KBM-7 (cell line): ENCODE measurements at places on chromosomes 6 and 20.

DNA sequence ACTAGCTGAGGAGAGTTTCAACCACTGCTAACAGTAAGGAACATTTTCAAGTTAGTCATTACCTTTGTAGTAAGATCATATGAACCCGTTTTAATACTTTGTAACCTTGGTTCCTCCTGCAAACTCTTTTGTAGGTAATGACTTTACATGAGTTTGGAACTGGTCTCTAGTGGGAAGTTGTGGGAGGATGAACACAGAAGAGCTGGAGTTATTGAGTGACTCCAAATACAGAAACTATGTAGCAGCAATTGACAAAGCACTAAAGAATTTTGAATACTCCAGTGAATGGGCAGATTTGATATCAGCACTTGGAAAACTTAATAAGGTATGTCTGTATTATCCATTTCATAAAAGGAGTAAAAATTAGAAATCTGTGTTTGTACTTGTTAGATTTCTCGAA lies 29.3 kb downstream of the DOP1A start:
- no peak for DNase-seq

DNA sequence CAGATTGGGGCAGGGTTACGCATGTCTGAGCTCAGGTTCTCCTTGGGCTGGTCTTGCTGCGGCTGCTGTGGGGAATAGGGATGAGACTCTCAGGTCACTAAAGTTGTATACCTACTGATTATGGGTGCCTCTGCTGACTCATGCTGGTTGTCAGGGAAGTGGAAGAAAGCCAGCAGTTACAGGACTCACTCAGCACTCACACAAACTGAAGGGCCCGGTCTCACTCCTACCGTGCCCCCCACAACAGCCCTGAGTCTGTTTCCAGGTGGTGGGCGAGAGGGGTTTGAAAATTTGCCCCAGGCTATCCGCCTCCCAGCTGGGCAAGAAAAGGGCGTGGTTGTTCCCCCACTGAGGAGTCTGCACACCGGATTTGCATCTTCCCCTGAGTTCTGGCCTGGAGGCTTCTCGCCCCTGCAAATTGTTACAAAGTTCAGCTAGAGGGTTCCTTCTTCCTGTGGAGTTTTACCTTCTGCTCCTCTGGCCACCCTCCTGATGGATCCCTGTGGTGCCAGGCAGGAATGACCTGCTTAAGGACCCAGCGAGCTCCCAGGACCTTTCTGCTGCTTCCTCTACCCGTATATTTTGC lies 659.2 kb downstream of the HDGFL1 start:
- DNase-seq, result no peak

- no peak for DNase-seq
These were observed 278.5 kb upstream of the MAN1A1 start for GRCh38 chr6:119627908-119628669.

DNA sequence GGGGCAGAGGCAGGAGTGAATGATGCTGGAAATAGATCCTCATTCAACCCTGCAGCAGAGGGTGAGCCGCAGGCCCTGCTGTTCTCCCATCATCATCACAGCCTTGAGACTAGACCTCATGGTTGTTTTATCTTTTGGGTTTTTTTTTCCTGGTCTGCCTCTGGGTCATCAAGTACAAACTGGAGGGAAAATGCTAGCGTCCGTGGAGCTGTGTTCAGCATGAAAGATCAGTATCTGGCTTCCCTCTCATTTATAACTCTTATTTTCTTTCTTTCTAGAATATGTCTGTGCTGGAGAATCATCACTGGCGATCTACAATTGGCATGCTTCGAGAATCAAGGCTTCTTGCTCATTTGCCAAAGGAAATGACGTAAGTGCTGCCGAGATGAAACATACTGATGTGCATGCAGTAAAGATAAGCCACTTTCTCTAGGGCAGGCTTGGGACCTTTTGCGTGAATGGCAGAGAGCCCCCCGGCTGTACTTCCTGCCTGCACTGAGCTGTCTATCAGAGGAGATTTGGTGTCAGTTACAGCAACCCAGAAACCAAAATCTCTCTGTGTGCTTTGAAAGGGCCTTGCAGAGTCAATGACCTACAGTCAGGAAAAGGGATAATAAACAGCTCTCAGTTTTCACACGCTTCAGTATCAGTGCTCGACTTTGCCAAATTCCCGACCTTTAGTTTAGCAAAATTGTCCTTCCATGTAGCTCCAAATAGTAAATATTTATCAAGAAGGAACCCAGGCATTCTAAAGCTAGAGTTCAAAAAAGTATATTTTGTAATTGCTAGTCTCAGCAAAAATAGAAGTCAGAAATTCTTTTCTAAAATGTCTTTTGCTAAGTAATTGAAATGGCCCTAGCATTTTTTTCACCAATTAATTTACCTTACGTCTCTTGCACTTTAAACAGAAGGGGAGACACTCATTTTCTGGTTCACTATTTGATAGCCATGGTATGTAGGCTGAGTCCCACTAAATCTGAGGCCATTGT lies 76.3 kb downstream of the MTFR2 start:
- peak; percentile 8 for DNase-seq

DNA sequence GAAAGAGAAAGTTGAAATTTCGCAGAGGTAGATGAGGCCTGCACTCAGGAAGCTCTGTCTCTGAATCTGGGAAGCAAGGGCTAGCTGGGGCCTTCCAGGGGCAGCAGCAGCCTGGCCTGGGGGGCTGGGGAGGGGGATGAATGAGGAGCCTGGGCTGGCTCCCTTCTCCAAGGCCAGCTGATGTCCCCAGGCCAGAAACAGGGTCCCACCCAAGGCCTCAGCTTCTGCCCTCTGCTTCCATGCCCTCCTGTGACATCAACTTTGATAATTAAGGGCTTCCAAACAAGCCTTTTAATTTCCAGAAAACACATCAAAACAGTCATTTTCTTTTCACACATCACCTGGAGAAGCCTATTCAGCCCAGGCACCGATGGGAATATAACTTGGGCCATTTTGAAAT lies 15.4 kb downstream of the TFAP2A start:
- DNase-seq, result no peak

DNA sequence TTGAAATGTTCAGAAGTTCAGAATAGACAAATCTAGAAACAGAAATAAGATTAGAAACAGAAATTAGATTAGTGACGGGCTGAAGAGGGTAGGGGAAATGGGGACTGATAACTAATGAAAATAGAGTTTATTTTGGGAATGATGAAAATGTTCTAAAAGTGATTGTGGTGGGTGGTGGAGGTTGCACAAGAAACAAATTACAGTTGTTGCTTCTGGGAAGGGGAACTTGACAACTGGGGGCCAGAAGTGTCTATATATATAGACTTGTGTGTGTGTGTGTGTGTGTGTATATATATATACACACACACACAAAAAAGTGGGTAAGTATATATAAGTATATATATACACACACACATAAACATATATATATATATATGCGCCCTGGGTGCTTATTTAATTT lies 86.5 kb upstream of the RREB1 start:
- no peak for DNase-seq

DNA sequence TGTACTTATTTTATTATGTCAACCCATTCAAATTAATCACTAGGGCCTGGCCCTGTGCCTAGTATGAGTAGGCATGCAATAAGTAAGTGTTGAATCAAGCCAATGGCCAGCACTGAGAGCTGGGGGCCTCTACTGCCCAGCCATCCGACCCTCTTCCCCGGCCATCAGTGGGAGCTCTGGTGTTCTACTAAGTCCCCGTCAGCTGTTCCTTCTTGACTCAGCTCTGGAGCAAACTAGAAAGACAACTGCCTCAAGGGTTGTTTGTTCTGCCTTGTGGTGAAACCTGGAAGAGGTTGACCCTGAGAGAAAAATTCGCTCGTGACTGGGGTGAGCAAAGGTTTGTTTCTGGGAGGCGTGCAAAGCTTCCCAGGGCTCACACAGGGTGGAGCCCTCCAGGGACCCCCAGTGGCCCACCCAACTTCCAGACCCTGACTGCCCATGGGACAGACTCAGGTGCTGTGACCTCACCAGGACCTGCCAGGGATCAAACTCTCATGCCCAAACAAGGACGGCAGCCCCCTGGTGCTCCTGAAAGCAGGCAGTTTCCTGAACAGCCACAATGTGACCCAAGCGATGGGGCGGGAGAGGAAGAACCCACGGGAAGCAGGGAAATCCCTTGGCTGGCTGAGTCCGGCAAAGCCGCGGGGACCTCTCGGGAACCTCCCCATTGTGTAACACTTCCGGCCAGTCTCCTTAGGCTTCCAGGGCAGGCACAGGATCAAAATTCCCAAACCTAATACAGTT lies 50.4 kb downstream of the BANF2 start:
- DNase-seq, result no peak

DNA sequence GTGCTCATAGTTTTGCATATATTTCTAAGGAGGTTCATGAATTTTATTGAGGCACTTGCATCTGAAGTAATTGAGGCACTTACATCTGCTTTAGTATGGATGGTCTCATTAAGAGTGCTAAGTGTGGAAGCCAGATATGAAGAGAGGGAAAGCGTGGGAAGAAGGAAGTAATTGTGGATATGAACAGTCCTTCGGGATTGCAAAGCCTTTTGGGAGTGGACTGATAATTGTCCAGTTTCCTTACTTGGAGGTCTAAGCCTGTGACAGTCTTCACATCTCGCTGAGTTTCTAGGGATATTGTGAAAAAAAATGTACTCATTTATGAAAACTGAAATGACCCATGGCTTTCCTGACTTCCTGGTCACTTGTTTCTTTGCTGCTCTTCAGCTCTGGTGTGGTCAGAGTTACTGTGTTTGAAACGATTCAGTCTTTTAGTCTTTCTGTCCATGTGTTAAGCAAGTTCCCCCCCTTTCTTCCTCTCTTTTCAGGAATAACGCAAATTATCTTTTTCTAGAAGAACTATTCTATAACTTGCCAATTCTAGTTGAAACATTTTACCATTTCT lies 137.3 kb downstream of the ZFAND3 start:
- DNase-seq, result no peak

- no peak for DNase-seq
These were observed 29.7 kb downstream of the MYB start for GRCh38 chr6:135210632-135211305.
